ENCODE measurements at places on chromosomes 3 and 15. TPM values are rescaled to one million over a fixed set of nuclear protein-coding genes. Genes with fewer than 3 reads are reported as not detected.

The AZI2 gene
- total RNA-seq = 79.4 TPM

The C3orf49 gene
- not detected for total RNA-seq

The KBTBD13 gene
- not detected for total RNA-seq

The NRROS gene
- 0.50 TPM for total RNA-seq

The FBXW12 gene
- not detected for total RNA-seq

The XCR1 gene
- not detected for total RNA-seq

The A4GNT gene
- total RNA-seq = not detected

The CCR3 gene
- total RNA-seq = not detected

All from chondrocyte (in vitro differentiated cells).